ENCODE measurements at places on chromosomes 4 and X. TPM values are rescaled to one million over a fixed set of nuclear protein-coding genes. Genes with fewer than 3 reads are reported as not detected.

DNA sequence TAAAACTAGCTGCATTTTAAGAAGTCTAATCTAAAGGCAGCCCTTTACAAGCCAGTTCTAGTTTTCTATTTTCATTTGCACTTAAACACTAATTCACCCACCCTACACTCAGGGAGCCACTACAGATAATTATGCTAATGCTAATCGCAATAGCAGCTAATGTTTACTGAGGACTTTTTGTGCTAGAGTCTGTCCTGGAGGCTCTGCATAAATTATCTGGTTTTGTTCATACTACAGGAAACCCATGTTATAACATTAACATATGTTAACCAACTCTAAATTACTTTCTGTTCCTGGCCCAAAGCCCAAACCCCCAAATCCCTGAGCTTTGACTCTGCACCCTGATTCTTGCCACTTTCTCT is 480 bp upstream of the RADX start:
- no peak for DNase-seq

DNA sequence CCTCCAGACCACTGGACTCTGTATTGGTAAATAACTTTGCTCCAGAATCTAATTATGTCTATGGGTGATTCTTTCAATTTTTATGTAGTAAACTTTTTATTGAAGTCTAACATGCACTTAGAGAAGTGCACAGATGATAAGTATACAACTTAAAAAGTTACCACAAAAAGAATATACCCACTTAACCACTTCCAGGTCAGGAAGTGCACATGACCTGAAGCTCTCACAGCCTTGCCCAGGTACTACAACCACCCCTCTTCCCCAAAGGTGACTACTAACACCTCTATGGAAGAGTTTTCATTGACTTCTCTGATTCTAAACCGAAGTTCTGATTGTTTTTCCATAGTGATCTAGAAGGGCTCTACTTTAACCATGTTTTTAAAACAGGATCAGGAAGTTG is 43.6 kb upstream of the SPRY1 start:
- DNase-seq, result no peak

The F11 gene
- polyA plus RNA-seq, result 5.3 TPM

- DNase-seq, result no peak
Measured at GRCh38 chrX:97639526-97639925, 755.8 kb downstream of the RPA4 start.

The REPS2 gene
- polyA plus RNA-seq, result 12.1 TPM

DNA sequence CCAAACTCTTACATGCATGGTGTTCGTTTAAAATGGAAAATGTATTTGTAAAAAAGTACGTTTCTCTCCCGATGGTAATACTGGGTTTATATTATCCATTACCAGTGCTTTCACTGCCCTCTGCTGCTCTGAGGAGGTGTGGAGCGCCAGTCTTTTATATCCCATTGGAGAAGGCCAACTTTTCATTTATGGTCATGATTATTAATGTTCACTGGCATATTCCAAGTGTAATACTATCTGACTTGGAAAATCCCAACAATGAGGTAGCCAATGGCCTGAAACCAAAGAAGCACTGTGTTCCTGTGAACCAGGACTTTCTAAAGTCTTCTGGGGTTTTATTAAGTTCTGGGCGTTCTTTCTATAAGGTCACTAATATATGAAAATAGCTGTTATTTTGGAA is 80.7 kb downstream of the SYNPO2 start:
- DNase-seq, result peak; percentile 47

DNA sequence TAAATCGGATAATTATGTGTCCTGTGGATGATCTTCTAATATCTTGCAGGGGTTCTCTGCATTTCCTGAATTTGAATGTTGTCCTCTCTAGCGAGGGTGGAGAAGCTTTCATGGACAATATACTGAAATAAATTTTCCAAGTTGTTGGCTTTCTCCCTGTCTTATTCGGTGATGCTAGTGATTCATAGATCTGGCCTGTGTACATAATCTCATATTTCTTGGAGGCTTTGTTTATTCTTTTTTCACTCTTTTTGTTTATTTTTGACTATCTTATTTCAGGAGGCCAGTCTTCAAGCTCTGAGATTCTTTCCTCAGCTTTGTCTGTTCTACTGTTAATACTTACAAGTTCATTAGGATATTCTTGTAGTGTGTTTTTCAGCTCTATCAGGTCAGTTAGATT is 20.7 kb upstream of the CLGN start:
- DNase-seq, result no peak

DNA sequence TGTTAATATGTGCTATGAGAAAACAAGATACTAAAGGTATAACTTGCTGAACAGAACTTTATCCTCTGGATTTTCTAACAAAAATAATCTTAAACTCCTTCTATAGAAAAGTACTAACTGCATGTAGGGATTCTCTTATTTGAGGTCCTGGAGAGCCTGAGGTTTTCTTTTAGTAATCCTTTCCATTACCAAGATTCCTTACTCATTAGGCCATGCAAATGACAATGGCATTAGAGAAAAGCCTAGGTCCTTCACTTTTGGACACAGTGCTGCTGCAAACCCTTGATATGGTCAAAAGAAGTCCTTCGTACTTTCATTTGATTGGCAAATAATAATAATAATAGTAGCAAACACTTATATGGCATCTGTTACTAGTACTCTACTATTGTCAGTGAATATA is 3.2 kb downstream of the MMRN1 start:
- DNase-seq, result no peak

DNA sequence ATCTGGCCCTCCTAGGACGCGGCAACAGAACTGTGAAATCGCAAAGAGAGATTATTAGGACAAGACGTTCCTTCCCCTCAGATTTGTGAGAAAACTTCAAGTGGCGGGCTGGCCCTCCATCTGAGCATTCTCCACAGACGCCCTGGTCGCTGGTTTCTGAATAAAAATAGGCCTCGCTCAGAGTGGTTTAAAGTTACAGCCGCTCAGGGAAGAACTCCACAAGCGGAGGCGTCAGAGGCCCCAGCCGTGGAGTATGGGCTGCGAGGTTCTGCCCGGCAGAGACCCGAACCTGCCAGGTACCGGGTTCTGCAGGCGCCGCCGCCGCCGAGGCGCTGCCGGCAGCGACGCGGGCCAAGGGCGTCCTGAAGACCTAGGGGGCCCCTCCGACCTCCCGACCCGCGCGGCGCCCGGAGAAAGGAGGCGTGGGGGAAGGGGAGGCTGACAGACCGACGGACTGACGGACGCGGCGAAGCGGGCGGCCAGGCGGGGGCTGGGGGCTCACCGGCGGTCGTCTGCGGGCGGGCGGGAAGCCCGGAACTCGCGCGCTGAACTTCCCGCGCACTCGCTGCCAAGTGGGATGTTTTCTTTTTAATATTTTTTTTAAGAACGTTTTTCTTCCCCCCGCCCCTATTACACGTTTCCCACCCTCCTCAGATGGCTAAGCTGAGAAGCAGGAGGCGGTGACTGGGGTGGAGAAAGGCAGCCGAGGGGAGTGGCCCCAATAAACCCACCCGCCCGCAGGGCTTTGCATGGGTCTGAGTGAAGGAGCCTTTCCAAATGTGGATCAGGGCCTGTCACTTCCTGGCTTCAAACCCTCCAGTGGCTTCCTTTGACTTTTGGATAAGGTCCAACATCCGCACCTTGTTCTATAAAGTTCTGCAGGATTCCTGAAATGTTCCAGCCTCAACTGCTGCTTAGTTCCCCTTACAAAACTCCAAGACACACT is at the start of gene PABPC4L:
TSS of gene PABPC4L (minus strand) at position 574 of the 946 bp plus-strand sequence. CDS start 770 bp downstream, outside the sequence.
- DNase-seq, result peak; percentile 77

- no peak for DNase-seq
Measured at GRCh38 chr4:186642530-186642929, 81.1 kb downstream of the FAT1 start.

DNA sequence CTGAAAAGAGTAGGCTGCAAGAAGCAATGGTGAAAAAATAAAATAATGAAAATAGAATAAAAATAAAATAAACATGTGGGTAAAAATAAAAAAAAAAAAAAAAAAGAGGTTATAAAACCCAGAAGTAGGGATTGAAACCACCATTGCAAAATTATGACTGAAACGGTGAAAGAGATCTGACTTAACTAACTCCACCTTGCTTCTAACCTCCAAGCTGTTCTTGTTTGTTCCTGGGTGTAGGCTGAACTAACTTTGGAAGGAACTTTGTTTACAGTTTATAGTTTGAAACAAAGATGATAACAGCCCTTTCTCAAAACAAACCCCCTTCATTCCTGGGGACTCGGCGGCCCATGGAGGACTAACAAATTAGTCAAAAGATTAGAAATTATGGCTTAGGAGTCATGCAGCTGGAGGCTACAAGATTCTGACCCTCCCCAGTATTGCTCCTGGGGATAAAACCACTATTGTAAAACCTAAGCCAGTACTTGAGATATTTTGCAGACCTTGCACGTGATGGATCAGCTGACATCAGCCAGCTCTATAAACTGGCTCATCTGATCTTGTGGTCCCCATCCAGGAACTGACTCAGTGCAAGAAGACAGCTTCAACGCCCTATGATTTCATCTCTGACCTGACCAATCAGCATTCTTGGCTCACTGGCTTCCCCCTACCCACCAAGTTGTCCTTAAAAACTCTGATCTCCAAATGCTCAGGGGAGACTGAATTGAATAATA is 30.4 kb downstream of the DDX60L start:
- no peak for DNase-seq

- no peak for DNase-seq
Measured at GRCh38 chrX:48498374-48498809, 10.4 kb upstream of the PORCN start.

DNA sequence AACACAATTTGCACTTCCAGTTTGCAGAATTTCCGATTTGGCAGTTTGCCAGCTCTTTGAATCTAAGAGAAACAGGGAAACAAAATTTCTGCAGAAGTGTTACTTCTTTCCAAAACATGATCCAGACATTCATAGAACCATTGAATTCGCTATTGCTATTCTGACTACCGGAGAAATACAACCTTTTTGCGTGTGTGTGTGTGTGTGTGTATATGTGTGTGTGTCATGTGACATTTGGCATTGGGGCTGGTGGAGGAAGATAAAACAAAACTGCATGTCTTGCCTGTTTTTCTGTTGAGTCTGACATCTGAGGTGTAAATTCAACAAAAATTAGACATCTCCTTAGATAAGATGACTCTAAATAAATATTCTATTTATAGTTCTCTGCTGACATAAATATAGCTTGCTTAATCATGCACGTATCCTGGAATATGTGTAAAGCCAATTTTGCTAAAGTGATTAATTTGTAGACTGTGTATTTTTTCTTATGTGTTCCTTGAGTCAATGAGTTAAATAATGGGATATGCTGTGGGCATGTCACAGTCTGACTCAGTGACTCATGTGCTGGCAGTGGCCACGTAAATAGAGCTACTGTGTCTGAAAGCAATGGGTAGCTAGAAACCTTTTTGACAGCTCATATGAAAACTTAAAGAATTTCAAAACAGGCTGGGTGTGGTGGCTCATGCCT is 98.9 kb downstream of the HPGD start:
- peak; percentile 6 for DNase-seq

- no peak for DNase-seq
Measured at GRCh38 chr4:37998226-37998625, 38.0 kb downstream of the PTTG2 start.

The UGT2B11 gene
- 0.71 TPM for polyA plus RNA-seq

- no peak for DNase-seq
Measured at GRCh38 chrX:105483011-105483410, 262.5 kb upstream of the TEX13A start.

The LRP2BP gene
- 6.9 TPM for polyA plus RNA-seq

GRCh38 chr4:25098964-25099891 is 61.0 kb downstream of the SEPSECS start:
- no peak for DNase-seq

GRCh38 chr4:127622921-127623796 is 9.6 kb upstream of the INTU start:
- peak; percentile 41 for DNase-seq

DNA sequence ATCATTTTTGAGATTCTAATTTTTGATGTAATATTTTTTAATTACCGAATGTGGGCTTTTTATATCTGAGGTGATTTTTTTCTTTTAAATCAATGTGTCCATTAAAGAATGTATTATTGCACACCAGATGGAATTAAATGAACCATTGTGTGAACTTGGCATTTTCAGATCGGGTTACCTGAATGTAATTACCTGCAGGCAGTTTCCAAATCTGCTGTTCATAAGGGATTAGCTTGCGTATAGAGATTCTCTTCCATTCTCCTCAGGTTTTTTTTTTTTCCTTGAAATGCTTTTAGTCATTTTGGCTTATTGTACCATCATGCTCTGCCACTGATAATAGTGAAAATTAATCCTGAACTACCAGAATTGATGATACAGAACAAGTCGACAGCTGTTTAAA is 511.5 kb upstream of the ATOH1 start:
- no peak for DNase-seq

The FAM236D gene
- not detected for polyA plus RNA-seq

GRCh38 chrX:110145854-110146253 is 142.9 kb downstream of the TMEM164 start:
- no peak for DNase-seq

GRCh38 chr4:110630688-110631402 is 8.0 kb upstream of the PITX2 start:
- no peak for DNase-seq

- DNase-seq, result no peak
Measured at GRCh38 chr4:90121676-90122354, 5.4 kb upstream of the CCSER1 start.

DNA sequence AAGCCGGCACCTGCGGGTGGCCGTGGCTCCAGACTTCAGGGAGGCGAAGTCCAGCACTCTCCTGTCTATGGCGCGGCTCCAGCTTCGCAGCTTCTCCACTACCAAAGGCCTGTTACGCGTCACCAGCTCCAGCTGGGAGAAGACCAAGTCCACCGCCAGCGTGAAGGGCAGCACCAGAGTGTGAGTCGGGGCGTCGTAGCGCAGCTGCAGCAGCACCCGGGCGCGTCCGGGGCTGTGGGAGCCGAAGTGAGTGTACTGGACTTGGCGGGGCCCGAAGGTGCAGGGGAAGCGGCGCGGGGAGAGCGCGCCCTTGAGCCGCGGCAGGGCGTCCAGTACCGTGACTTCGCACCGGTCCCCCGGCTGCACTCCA is 444 bp downstream of the FREM3 start:
- peak; percentile 50 for DNase-seq

GRCh38 chr4:125582302-125582701 is 267.5 kb downstream of the FAT4 start:
- DNase-seq, result no peak

The PRIMPOL gene
- polyA plus RNA-seq, result 47.8 TPM

The PASD1 gene
- polyA plus RNA-seq, result 0.05 TPM

DNA sequence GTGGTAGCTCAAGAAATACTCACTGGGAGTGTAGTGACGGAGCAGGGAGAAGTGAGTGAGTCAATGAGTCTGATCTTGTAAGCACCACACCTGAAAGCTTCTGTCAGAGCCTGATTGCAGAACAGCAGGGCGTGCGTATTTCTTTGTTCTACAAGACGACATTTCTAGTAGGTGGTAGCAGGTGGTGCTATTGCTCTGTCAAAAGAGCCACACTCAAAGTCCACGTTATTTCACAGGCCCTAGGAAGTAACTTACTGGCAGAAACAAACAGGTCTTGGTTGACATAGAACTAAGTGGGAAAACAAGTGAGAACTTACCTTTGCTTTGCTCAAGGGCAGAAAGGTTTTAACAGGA is 46.4 kb upstream of the SPRY1 start:
- DNase-seq, result no peak

DNA sequence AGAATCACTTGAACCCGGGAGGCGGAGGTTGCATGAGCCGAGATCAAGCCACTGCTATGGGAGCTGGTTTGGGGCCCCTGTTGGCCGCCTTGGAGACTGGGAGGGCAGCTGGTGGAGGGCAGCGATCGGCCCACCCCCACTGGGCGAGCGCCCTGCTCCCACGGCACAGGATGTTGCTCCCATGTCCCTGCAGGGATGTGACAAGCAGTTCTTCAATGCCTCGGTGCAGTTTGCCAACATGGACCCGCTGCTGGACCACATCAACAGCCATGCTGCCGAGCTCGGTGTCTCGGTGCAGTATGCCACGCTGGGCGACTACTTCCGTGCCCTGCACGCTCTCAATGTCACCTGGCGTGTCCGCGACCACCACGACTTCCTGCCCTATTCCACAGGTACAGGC is 19.4 kb downstream of the MAN2B2 start:
- no peak for DNase-seq

Measured in left kidney (tissue), 8 donors.